ENCODE measurements at places on chromosomes 13 and 19.
A peak's percentile ranks its signal among the peaks of the same experiment; 100 is the strongest.

GRCh38 chr13:112704308-112705145 lies 14.7 kb downstream of the ATP11A start:
- no peak for DNase-seq

DNA sequence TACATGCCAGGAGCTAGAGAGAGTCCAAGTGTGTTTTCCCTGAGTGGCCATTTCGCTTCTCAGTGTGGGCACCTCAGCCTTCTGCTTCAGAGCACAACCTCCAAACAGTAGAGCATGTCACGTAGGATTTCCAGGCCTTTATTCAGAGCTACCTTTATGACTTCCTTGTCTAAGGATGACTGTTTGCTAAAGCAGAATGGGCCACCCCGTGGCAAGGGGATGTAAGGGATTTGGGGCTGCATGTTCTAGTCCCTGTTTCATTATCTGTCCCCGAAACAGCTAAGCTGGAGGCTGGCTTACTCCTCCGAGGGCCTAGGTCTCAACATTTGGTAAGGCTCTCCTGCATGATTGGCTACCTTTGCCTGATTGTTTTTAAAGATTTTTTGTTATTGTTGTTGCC lies 6.0 kb downstream of the RNASEH2B start:
- DNase-seq: no peak

- peak; percentile 69 for DNase-seq
Measured at GRCh38 chr13:48570216-48570828, 37.4 kb upstream of the RCBTB2 start.

DNA sequence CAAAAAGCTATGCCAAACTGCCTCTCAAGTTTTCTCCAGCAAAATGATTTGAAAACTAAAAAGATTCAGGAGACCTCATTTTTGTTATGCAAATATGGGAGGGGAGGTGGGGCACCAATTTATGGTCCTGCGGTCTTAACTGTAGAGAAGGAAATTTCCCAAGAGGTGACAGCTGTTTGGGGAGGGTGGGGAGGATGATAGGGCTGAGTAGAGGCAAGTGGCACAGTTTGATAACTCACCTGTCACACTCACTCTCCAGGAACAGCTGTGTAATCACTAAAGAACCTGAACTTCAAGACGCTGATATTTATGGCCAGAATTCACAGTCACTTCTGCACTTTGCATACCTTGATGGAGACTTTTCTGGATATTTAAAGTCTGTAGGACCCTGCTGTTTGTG lies 232.9 kb upstream of the STARD13 start:
- DNase-seq: no peak

- DNase-seq: no peak
Measured at GRCh38 chr13:30963791-30964190, 31.3 kb downstream of the TEX26 start.

DNA sequence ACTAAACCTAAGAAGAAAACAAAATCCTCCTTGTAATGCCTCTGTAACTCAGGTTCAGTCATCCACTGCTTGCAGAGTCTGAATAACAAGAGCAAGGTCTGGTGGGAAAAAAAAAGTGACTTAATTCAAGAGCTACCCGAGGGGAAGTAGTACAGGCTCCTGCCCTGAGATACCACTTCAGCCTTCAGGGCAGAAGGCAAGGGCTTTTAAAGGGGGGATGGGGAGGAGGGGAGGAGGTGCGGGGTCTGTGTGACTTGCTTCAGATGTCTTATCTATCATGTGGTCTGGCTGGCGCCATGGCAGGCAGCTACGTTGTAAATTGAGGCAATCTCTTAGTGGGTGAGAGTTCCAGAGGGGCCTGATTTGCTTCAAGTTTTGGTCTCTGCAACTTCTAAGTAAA lies 66.7 kb downstream of the LRRC63 start:
- DNase-seq: peak; percentile 33

GRCh38 chr13:75341028-75341427 lies 140.9 kb downstream of the TBC1D4 start:
- no peak for DNase-seq

DNA sequence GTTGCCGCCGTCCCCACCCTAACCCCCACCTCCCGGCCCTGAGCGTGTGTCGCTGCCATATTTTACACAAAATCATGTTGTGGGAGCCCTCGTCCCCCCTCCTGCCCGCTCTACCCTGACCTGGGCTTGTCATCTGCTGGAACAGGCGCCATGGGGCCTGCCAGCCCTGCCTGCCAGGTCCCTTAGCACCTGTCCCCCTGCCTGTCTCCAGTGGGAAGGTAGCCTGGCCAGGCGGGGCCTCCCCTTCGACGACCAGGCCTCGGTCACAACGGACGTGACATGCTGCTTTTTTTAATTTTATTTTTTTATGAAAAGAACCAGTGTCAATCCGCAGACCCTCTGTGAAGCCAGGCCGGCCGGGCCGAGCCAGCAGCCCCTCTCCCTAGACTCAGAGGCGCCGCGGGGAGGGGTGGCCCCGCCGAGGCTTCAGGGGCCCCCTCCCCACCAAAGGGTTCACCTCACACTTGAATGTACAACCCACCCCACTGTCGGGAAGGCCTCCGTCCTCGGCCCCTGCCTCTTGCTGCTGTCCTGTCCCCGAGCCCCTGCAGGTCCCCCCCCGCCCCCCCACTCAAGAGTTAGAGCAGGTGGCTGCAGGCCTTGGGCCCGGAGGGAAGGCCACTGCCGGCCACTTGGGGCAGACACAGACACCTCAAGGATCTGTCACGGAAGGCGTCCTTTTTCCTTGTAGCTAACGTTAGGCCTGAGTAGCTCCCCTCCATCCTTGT lies 6.4 kb downstream of the YIPF2 start:
- no peak for DNase-seq

GRCh38 chr19:2224754-2225349 lies 11.3 kb downstream of the PLEKHJ1 start:
- DNase-seq: no peak

GRCh38 chr13:32142115-32142514 lies 110.5 kb downstream of the FRY start:
- DNase-seq: no peak

GRCh38 chr13:20160306-20161274 lies at the start of gene GJA3:
TSS of gene GJA3 (minus strand) at chr13:20161052. CDS start at chr13:20143288, 17,764 bp downstream.
- peak; percentile 20 for DNase-seq

DNA sequence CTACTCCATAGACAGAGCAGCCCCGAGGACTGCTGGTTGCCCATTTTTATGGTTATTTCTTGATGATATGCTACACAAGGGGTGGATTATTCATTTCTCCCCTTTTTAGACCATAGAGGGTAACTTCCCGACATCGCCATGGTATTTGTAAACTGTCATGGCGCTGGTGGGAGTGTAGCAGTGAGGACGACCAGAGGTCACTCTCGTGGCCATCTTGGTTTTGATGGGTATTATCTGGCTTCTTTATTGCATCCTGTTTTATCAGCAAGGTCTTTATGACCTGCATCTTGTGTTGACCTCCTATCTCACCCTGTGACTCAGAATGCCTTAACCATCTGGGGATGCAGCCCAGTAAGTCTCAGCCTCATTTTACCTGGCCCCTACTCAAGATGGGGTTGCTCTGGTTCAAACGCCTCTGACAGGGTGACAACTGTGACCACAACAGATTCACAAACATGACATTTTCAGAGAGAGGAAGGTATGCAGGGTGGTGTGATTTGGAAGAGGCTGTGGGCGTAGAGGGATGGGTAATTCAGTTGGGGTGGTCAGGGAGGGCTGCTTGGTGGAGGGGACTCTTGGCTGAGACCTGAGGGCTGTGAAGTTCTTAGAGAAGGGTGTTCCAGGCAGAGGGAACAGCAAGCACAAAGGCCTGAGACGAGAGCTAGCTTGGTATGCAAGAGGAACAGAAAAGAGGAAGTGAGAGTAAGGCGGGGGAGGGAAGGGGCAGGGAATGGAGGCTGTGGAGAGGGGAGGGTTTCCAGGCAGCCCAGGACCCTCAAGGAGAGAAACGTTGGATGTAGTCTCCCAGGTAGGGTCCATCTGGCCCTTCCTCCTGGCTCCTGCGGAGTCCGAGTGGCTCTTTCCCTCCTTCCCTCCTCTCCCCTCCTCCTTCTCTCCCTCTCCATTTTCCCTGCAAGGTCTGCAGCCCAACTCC lies 23.5 kb downstream of the FAM187B start:
- DNase-seq: peak; percentile 83

- no peak for DNase-seq
Measured at GRCh38 chr19:29947871-29948270, 5.8 kb downstream of the URI1 start.

DNA sequence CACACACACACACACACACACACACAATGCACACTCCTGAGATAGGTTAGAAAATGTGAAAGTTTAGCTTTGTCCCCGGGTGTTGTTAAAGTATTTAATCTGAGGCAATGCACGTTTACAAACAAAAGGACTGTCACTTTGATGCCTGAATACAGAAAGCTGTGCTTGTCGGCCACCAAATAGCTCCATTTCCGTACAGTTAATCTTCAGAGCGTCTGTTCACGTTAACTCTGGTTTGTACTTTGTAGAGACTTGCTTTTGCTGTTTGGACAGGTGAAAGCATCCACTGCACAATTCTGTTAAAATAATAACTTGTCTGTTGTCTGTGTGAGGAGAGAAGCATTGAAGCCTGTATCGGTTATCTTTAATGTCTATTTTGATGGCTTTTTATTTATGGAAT lies 267.8 kb downstream of the FGF9 start:
- no peak for DNase-seq

DNA sequence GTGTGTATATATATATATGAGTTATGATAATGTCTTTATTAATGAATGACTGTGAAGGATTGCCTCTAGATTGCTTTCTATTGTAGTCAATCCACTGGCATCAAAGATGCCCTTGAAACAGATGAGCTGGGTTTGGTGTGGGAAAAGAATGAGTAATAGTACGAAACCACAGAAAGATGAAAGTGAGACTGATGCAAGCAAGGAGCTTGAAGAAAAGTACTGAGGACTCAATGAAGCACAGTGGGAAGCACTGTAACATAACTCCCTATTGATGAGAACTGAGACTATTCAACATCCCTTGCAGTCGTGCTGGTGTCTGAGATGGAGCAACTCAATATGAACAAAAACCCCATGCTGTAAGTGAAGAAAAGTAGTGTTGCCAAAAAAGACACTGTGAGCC lies 1794.2 kb downstream of the SLITRK5 start:
- DNase-seq: no peak

DNA sequence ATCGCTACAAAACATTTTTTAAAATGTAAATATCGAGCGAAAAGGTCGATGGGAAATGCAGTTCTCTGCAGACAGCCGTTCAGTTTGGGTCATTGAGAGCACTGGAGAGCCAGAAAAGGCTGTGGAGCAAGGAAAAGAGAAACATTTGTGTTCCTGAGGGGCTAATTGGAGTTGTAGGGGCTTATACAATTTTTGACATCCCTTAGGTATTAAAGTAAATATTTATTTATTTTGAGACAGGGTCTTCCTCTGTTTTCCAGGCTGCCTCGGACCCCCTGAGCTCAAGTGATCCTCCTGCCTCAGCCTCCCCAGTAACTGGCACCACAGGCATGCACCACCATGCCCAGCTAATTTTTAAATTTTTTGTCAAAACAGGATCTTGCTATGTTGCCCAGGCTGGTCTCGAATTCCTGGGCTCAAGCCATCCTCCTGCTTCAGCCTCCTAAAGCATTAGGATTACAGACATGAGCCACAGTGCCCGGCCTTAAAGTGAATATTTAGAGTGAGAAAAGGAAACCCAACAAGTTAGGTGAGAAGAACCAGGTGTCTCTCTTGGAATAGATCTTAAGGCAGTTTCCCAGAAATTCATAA lies 825 bp upstream of the YIF1B start:
- DNase-seq: no peak

DNA sequence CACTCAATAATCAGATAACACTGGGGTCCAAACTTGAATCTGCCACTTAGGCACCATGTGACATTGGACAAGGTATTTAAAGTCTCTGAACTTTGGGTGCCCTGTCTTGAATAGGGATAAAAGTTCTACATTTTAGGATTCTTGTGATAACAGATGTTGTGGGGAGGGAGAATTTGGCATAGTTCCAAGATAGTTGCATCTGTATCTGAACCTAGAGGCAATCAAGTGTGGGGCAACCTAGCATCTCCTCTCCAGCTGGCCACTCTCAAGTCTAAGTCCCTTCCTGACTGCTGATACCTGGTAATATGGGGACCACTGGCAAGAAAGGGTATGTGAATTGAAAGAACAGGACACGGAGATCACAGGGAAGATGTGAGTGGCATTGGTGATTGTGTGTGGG lies 256.1 kb downstream of the FOXO1 start:
- DNase-seq: no peak

DNA sequence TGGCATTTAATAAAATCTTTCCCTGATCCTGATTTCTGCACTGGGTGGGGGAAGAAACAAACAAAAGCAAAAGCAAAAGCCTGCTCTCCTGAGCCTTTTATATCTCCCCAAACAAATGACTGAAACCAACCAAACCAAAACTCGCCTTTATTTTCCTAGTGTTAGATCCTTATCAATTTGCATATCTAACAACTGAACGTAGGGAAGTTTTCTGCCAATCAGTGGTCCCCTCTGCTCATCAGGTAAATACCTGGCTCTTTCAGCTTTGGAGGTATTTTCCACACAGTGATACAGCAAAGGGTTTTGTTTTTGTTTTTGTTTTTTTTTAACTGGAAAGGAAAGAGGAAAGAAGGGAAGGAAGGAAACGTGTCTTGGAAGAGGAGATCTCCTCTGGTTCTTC lies 3.3 kb downstream of the AMER2 start:
- no peak for DNase-seq

GRCh38 chr13:100854006-100854405 lies 179.4 kb upstream of the TMTC4 start:
- DNase-seq: no peak

- no peak for DNase-seq
Measured at GRCh38 chr13:19181621-19182485, at the start of gene TUBA3C. TSS of gene TUBA3C (minus strand) at chr13:19181824. CDS start at chr13:19181747, 77 bp downstream.

GRCh38 chr19:38290631-38291147 lies 13.4 kb upstream of the C19orf33 start:
- no peak for DNase-seq

DNA sequence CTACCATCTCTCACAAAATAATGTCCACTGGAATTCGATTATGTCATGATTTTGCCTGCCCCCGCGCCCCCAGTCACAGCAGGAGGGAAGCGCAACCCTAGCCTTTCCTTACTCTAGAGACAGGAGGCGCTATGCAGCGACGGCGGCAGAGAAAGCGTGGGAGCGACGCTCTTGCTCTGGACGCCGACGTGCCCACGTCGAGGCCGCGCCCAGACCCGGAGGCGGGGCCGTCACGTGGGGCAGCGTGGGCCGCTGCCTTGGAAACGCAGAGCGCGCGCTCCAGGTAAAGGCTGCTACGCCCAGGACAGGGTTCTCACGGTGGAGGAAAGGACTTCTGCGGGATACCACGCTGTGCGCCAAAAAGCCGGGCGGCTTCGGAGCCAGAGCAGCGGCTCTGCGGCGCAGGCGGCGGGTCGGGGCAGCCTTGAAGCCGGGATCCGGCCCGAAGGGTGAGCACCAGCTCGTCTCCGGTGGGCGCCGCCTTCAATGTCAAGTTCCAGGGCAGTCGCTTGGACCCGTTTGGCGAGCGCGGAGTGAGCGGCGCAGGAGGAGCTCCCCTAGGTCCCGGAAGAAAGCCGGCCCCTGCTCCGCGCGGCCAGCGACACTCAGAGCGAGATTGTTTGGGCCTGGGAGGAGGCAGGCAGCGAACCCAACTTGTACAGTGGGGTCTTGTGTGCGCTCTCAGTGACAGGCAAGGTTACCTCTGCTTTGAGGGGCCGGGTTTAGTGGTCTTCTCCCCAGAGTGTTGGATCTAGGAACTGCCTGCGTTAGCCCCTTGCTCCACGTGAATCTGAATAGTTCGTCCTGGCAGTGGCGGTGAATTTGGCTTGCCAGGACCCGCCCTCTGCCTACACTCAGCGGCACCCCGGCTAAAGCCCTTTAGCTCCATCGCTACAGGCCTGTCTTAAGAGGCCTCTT lies 121.7 kb downstream of the MRPL57 start:
- peak; percentile 92 for DNase-seq
